ENCODE measurements at places on chromosomes 13 and 19.

GRCh38 chr19:47444388-47444821, 25.1 kb upstream of the MEIS3 start:
- peak; percentile 23 for DNase-seq

- no peak for DNase-seq
Measured at GRCh38 chr13:97058391-97058790, 64.1 kb upstream of the OXGR1 start.

GRCh38 chr13:103012646-103013045, 53.6 kb downstream of the SLC10A2 start:
- DNase-seq, result no peak

- no peak for DNase-seq
Measured at GRCh38 chr19:50838239-50838638, 4.9 kb upstream of the KLK15 start.

DNA sequence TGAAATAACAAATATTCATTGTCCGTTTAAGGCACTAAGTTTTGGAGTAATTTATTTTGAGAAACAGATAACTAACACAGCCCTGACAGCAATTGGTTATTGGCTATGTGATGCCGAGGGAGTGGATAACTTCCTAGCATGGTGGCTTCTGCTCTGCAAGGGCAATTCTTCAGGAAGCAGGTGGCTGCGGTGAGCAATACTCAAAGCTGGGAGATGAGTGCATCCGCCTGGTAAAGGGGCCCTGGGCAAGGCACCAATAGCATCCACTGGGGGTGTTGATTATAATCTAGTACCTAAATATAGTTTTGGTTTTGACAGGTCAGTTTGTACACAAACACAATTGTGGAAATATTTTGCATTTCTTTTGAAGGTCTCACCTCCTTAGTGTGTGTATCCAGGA, 41.0 kb downstream of the CCDC70 start:
- DNase-seq, result no peak

DNA sequence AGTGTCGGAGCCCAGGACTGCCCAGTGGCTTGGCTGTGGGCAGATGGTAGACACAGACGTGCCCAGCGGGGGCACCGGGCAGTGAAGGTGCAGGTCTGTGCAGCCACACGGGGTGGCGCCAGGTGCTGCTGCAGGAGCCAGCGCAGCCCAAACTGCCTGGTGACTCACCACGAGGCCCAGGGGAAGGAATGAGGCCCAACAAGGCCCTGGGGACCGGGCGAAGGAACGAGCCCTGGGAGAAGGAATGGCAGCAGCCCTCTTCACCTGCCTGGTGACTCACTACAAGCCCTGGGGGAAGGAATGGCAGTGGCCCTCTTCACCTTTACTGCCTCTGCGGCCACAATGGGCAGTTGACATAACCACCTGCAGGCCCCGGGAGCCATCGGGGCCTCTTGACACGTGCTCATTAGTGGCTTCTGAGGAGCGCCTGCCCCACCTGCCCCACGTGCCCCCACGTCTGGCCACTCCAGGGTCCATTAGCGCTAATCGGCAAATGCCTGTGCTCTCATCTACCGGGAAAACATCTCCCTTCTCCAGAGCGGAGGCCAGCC, 9.3 kb downstream of the MED16 start:
- no peak for DNase-seq

- no peak for DNase-seq
Measured at GRCh38 chr13:86862137-86862536, 809.0 kb upstream of the SLITRK5 start.

- DNase-seq, result no peak
Measured at GRCh38 chr13:106078191-106078590, 457.3 kb downstream of the EFNB2 start.

DNA sequence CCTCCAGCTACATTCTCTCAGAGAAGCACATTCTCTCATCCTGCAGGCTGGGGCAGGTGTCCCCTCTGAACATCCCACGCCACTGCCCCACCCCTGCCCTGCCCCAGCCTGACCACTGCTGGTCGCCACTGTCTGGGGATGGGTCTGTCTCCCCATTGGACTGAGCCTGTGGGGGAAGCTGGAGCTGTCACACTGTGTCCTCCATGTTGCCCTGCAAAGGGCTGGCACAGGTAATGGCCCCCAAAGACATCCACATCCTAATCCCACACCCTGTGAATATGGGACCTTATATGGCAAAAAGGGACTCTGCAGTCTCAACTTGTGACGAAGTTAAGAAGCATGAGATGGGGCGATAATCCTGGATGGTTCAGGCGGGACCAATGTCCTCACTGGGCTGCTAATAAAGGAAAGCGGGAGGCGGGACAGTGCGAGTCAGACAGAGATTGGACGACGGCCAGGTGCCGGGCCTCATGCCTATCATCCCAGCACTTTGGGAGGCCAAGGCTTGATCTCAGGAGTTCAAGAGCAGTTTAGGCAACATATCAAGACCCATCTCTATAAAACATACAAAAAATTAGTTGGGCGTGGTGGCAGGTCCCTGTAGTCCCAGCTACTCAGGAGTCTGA, 9.1 kb downstream of the AP2S1 start:
- DNase-seq, result no peak

- no peak for DNase-seq
Measured at GRCh38 chr13:23845105-23845725, 44.0 kb downstream of the MIPEP start.

DNA sequence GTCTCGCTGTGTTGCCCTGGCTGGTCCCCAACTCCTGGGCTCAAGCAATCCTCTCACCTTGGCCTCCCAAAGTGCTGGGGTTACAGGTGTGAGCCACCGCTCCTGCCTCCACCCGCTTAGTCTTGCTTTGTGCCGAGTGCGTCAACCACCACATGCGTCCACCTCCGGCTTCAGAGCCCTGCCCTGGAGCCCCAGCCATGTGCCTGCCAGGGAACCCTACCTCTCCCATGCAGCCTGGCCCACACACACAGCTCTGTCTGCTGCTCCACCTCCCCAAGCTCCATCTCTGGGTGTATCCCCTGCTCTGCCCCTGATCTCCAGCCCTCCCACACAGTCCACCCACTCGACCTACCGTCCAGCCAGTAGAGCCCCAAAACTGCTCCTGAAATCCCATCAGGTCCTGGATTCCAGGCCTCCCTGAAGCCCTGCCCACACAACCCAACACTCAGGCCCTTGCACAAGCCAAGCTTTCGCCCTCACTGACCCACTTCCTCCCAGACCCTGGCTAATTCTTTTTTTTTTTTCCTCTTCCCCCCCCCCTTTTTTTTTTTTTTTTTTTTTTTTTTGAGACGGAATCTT, 9.6 kb downstream of the CYP2F1 start:
- DNase-seq, result no peak
